ENCODE measurements at places on chromosomes 2 and 18. TPM values are rescaled to one million over a fixed set of nuclear protein-coding genes. Genes with fewer than 3 reads are reported as not detected.

GRCh38 chr2:8606226-8606625, 75.6 kb upstream of the ID2 start:
- H3K27ac ChIP-seq, result no peak overlapping the region
- no peak overlapping the region for H3K4me3 ChIP-seq
- H3K4me1 ChIP-seq, result peaks cover 24% of the 10 kb centered on the region
- H3K27me3 ChIP-seq, result peaks cover 2% of the 10 kb centered on the region
- H3K36me3 ChIP-seq, result no peaks in the 10 kb centered on the region

Gene DUSP2
- total RNA-seq, result 313 TPM

DNA sequence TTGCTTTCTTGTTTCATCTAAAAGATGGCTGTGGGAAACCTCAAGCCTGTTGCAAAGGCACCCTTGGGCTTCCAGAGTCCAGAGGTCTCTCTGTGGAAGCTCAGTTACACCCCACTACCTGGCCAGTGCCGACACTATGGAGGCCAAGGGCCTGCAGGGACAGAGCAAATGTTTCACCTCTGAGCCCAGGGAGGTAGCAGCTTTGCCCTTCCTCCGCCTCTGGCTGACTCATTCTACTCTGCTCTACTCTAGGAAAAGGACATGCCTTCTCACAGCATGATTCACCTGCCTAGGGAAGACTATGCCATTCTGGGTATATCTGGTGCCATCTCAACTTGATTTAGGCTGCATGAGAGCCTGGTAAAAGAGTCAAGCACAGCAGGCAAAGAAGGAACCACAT, 12.2 kb downstream of the MYOM1 start:
- DNase-seq, result peak; percentile 8
- H3K4me3 ChIP-seq, result no peak overlapping the region
- H3K36me3 ChIP-seq, result peaks cover 14% of the 10 kb centered on the region

Gene SESTD1
- 2.6 TPM for total RNA-seq

- H3K27ac ChIP-seq, result no peak overlapping the region
- no peak for DNase-seq
- no peak overlapping the region for H3K4me3 ChIP-seq
Observed at GRCh38 chr2:221822416-221822815, 250.3 kb upstream of the EPHA4 start.

Gene BCL2
- 107 TPM for total RNA-seq

Gene KCNG3
- 2.1 TPM for total RNA-seq

Gene GPBAR1
- 0.16 TPM for total RNA-seq

DNA sequence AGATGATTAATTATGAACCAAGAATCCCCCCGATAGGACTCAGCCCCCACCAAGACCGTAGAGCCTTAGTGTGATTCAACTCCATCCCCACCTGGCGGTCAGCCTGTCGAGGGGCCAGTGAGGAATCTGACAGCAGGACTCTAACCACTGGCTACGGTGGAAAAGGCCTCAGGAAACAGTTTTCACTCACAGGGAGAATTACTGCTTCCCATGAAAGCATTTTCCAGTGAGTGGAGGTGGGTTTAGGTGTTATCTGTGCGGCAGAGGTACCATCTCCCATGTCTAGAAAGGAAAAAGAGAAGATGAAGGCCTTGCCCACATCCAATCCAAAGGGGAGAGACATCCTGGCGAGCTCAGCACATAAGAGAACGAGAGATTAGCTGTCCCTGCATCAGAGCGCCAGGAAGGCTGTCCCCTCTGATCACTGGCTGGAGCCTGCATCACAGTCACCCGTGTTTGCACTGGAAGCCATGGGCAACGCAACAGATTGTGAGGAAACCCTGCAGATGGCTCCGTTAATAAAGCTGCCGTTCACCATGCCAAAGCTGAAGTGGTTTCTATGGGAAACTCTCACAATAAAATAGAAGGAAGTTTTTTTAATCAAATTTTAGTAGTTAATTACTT, 22.3 kb downstream of the COX7A2L start:
- no peaks in the 10 kb centered on the region for H3K27me3 ChIP-seq
- H3K4me3 ChIP-seq, result no peak overlapping the region
- peaks cover 33% of the 10 kb centered on the region for H3K4me1 ChIP-seq
- H3K27ac ChIP-seq, result no peak overlapping the region
- peaks cover 67% of the 10 kb centered on the region for H3K36me3 ChIP-seq

Gene GAL3ST2
- total RNA-seq, result 0.95 TPM

- peaks cover 2% of the 10 kb centered on the region for H3K4me1 ChIP-seq
- H3K27me3 ChIP-seq, result no peaks in the 10 kb centered on the region
- DNase-seq, result no peak
- H3K27ac ChIP-seq, result no peak overlapping the region
- H3K4me3 ChIP-seq, result no peak overlapping the region
Observed at GRCh38 chr2:74216642-74217041, 18.2 kb downstream of the MTHFD2 start.

Gene TXNDC2
- total RNA-seq, result not detected

Gene RNPEPL1
- 40.5 TPM for total RNA-seq

DNA sequence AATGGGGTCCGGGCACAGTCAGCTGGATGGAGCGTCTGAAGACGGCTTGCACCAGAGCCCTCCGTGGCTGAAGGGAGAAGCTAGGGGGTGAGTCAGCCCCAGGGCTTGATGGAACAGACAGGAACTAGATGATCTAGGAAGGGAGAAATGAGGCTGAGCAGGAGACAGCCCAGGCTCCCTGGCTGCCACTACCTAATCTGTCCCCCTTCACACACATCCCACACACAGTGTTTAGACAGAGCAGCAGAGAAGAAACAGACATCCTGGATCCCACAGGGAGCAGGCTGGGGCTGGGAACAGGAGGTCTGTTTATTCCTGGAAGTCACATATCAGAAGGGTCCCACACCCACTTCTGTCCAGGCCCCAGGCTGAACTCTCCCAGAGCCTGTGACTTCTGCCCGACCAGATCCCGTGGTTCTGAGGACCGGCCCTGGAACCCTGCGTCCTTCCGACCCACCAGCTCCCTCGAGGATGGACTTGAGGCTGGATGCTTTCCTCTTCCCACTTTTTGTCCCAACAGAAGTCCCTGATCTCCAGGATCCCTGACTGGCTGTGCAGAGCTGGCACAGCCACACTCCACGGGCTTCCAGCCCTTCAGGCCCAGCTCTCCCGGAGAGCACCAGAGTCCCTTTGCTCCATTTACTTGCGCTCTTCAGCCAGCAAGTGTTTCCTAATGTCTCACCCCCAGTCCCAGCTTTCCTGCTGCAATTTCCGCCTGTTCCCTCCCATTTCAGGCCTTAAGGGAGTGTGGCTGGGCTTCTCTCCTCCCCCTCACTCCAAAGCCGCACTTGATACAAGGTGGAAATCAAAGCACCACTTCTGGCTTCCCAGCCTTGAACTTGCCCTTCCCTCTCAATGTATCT, 1.5 kb upstream of the GPBAR1 start:
- peaks cover 16% of the 10 kb centered on the region for H3K36me3 ChIP-seq
- peak overlapping the region; percentile 62 for H3K27ac ChIP-seq
- H3K4me3 ChIP-seq, result no peak overlapping the region

Gene ZSWIM2
- total RNA-seq, result not detected

Gene CDCA7
- 88.5 TPM for total RNA-seq

DNA sequence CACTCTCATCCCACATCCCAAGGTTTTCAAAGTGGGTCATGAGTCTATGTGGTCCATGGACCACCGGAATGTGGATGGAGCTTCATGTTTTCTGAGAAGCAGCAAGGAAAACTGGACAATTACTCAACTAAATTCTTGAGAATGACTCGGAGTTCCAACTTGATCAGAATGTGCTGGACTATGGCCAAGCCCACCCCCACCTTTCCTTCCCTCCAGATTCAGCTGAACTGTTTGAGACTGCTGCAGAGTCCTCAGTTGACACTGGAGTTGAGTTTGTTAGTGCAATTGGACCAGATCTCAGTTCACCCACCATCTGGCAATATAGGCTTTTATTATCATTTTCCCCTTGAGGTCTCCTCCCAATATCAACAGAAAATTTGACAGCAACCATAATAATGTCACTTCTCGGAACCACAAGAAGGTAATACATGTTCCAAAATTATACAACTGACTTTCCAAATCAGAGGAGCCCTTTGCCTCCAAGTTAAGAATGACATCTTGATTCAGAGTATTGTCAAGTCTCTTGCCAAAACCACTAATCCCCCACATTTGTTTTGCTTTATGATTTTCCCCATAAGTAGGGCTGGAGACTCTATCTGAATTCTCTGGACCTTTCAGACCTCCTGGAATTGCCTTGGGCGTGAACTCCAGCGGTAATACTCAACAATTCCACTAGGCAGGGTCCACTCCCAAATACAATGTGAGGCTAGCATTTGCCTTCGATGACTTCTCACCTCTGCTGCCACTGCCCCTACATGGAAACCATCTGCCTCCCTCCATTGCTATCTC, 8.8 kb downstream of the COL4A4 start:
- H3K4me3 ChIP-seq, result no peak overlapping the region
- peaks cover 23% of the 10 kb centered on the region for H3K27me3 ChIP-seq
- no peak for DNase-seq
- H3K36me3 ChIP-seq, result no peaks in the 10 kb centered on the region

DNA sequence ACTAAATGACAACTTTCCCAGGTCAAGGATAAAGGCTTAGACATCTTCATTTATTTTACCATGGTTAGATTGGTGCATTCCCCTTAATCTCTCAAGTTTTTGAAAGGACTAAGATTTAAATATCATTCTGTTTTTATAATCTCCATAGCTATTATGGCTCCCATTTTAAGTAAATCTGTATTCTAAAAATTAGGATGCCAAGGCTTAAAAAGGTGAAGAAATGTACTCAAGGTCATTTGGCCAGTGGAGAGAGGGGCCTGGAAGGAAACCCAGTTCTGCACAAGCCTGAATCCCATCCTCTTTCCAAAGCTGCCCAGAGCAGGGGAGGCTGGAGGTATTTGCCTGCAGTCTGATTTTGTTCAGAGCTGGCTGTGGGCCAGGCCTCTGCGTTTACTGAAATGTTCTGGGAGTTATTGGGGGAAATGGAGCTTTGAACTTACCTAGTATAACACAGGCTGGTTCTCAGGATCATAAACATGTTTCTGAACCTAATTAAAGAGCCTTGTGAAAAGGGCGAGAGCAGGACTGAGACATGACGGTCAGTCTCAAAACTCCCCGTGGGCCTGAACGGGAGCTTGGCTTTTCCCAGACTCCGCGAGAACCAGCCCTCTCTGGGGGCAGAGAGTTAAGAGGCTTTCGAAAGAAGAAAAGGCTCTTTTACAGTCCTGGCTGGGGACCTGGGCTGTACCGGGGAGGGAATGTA, 85.6 kb downstream of the DDX1 start:
- no peak for DNase-seq
- no peaks in the 10 kb centered on the region for H3K36me3 ChIP-seq
- no peak overlapping the region for H3K27ac ChIP-seq
- H3K4me3 ChIP-seq, result no peak overlapping the region

Gene IL36A
- not detected for total RNA-seq

DNA sequence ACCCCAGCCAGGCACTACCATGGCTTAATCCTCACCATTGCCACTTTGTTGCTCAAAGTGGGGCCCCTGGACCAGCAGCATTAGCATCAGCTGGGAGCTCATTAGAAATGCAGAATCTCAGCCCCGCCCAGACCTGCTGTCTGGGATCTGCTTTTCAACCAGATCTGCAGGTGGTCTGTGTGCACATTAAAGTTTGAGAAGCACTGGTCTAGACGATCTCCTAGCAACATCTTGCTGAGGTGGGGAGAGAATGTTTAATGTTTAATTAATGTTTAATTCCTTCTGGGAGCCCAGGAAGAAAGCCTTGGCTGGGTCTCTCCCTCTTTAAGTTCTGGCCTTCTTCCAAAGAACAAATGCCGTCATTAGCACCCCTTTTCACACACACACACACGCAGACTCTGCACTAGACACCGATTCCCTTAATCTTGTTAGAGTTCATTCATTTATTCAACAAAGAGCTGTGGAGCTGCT, 53.7 kb downstream of the EDAR start:
- no peak for DNase-seq
- H3K27ac ChIP-seq, result no peak overlapping the region
- peaks cover 13% of the 10 kb centered on the region for H3K4me1 ChIP-seq
- H3K27me3 ChIP-seq, result no peaks in the 10 kb centered on the region
- no peak overlapping the region for H3K4me3 ChIP-seq

Gene IL36G
- total RNA-seq, result not detected

Gene IL1R2
- total RNA-seq, result 1.1 TPM

Gene VIT
- total RNA-seq, result not detected

- peaks cover 37% of the 10 kb centered on the region for H3K4me1 ChIP-seq
- peak; percentile 53 for DNase-seq
- peaks cover 1% of the 10 kb centered on the region for H3K36me3 ChIP-seq
- H3K27ac ChIP-seq, result peak overlapping the region; percentile 70
- no peak overlapping the region for H3K4me3 ChIP-seq
Observed at GRCh38 chr2:12177455-12178288, 431.2 kb downstream of the LPIN1 start.

DNA sequence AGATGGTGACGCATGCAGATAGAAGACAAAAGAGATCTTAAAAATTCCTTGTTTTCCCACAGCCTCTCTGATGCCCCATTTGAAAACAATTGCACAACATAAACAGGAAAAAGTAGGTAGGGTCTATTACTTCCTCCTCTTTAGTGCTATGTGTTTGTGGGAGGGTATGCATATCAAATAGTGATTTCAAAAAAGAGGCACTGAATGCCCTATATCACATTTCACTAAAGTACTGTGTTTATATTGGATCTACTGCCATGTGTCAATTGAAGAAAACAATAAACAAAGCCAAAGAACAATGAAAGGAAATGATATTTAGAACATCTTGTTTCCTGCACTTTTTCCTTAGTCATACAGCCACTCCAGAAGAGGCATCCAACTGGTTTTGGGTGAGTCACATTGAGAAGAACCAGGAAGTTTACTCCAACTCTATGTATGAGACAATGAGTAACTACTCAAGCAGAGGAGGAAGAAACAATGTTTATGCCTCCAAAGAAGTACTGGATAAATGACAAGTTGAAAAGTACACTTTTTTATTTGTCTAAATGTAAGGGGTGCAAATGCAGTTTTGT, 583.6 kb downstream of the FBXO15 start:
- H3K4me3 ChIP-seq, result no peak overlapping the region
- H3K27ac ChIP-seq, result no peak overlapping the region
- no peaks in the 10 kb centered on the region for H3K36me3 ChIP-seq
- DNase-seq, result no peak

DNA sequence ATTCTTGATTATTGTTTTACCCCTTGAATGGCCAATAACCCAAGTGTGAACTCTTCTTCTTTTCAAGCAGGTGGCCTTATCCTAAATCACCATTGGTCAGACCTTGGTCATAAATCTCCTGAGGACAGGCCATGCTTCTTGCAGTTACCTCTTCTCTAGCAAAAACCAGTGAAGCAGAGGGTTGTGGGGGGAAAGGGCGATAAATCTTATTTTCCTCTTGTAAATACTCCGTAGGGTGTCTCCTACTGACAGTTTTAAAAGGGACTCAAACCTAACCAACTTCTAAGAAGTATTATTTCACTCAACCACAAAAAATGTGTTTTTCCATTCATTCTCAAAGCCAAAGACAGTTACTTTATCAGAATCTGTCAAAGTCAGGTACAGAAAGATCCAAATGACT, 168.1 kb upstream of the RMP24 start:
- peaks cover 6% of the 10 kb centered on the region for H3K27me3 ChIP-seq
- no peak overlapping the region for H3K4me3 ChIP-seq
- no peak overlapping the region for H3K27ac ChIP-seq
- H3K36me3 ChIP-seq, result no peaks in the 10 kb centered on the region

Gene SPEG
- total RNA-seq, result 2.1 TPM
